ENCODE measurements at places on chromosomes 4 and X.

DNA sequence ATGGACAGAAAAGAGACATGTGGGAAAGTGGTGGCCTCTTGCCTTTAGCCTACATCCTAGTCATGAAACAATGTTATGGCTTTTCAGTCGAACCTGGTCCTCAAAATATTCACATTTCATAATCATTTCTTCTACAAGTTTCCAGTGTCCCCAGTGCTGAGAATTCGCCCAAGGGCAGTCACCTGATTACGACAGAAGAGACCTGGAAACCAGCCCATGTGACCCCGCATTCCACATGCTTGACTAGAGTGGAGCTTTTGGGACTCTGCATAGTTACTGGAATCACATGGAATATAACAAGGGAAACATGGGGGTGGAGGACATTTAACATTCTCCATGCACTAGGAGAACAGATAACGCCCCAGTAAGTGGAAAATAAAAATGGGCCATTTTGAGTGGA is 100.1 kb downstream of the PPARGC1A start:
- DNase-seq = peak; percentile 87

DNA sequence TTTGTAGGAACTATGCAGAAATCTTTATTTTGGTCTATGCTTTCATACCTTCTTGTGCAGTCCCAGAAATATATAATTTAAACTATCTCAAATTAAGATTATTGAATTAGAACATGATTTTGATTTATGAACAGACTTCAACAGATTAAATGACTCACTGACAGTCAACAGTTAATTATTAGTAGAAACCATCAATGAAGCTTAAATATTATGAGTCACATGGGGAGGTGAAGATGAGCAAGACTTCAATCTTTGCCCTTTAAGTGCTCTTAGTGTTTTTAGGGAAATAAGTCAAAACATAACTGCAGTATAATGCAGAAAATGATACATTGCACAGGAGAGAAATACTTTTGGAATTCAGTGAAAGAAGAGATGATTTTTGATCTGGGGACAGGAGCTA is 81.5 kb upstream of the BMP3 start:
- no peak for DNase-seq

DNA sequence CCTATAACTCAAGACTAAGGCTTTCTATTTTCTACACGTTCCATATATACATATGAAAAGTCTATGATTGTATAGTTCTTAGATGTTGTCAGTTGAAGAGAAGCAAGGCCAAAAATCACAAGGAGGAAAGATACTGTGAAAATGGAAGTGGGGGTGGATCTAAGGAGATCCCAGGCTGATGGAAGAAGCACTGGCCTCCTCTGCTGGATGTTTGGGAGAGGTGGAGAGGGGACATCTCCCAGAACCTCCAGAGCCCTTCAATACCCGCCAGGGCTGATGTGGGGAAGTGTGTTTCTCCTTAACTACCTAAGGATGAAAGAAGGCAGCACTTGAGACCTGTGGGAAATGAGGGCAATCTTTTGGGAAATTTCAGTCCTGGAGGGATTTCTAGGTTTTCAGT is 67.4 kb downstream of the RASGEF1B start:
- no peak for DNase-seq

DNA sequence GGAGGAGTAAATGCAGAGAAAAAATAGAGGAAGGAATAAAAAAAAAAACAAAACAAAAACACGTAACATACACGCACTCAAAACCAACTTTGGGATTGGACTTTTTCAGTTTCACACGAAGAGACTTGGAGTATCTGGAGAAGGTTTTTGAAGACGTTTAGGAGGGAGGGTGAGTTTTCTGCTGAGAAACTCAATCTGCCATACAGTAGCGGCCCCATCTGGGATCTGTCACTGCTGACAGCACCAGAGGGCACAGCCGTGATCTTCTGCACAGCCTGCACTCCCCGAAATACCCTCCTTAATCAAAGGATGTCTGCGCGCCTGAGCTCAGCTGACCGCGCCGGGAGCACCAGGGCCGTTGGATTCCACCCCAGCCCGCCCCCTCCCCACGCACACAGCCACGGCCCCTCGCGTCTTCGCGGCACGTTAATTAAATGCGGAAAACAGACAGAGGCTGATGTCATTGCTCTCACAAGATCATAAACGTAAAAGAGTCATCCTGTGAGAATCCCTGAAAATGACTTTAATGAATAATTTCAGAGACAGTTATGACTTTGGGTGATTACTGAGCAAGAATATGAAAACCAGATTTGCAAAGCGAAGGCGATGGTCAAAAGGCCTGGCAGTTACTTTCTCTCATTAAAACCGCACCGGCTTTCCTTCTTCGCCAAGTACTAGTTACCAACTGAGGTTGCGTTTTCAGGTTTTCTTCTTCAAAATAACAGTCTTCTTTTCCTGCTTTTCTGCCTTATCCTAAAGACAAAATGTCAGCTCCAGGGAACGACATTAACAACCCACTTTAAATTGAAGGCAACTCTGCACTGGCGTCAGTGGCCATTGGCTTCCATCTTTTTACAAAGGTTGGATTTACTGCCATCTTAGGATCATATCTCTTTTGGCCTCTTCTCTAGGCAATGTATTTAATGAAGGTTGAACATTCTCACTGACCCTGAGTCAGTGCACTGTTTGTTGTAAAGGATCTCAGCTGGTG is 10.6 kb downstream of the HAND2 start:
- peak; percentile 40 for DNase-seq

DNA sequence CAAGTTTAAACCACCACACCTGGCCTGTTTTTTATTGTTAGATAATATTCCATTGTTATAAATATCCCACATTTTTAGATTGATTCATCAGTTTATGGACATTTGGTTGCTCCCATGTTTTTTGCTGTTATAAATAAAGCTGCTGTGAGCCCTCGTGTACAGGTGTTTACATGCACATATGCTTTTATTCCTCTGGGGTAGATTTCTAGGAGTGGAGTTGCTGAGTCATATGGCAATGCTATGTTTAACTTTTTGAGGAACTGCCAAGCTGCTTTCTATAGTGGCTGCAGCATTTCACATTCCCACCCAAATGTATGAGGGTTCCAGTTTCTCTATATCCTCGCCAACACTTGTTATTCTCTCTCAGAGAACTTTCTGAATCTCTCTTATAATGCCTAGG is 90.5 kb downstream of the TBL1X start:
- no peak for DNase-seq

DNA sequence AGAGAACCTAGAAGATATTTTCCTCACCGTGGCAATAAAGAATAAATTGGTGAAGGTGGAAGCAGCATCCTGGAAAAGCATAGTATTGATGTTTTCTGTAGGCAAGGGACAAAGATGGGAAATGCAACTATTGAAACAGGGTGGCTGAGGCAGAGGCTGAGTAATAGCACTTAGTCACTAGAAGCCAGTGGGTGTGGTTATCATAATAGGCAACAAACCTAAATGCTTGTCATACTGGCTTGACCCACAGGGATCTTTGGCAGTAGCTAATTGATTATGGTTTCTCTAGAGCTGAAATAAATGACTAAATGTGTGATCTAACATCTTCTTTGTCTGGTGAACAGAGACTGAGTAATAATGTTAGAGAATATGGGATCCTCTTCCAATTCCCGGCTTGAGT is 353.6 kb upstream of the RPS6KA3 start:
- DNase-seq = peak; percentile 79

DNA sequence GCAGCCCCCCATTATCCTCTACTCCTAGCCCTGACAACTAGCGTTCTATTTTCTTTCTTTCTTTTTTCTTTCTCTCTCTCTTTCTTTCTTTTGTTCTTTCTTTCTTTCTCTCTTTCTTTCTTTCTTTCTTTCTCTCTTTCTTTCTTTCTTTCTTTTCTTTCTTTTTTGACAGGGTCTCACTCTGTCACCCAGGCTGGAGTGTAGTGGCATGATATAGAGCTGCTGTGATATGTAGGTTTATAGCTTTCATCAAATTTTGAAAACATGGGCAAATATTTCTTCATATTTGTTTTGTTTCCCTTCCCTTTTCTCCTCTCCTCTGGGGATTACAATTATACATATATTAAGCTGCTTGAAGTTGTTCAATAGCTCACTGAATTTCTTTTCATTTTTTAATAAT is 39.1 kb upstream of the LONRF3 start:
- DNase-seq = no peak

DNA sequence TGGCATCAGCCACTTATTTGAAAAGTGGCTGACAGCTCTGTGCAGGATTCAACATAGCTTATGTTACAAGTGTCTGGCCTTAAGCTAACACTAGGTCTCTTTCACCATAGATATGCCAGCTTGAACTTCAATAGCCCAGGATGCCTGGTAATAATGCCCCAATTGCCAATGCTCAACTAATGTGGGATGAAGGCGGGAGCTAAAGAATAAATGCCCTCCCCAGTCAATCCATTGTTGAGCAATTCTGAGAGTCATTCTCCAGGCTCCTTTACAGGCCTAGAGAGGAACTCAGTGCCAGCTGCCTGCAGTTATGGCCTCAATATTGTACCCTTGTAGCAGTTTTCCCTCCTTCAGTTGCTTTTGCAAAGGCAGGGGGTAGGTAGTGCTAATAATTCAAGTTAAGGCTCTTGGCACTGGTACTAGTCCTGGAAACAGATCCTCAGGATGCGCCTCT is 460.2 kb downstream of the GABRG1 start:
- no peak for DNase-seq

DNA sequence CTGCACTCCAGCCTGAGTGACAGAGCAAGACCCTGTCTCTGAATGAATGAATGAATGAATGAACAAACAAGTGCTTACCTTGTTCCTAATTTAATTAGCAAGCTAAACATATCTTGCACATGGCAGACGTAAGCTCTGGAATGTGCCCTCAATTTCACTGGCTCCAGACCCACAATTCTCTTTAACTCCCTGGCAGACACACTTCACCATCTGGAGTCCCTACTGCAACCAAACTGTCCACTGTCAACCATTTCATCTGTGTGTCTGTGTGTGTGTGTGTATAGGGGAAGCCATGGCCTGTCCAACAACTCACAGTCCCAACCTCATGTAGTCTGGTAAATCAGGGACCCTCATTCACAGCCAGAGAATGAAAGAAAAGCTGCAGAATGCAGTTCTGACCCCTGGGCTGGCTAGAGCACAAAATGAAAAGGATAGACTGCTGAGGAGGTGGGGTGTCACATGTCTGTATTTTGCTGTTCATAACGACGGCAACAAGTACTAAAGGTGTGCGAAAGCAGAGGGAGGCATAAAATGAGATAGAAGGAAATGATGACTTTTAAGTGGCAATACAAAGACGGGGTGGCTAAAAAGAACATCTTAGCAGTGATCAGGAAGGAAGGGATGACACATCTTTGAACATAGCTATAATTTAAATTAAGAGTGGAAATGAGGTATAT is 114.1 kb downstream of the TSPAN5 start:
- DNase-seq = peak; percentile 18

DNA sequence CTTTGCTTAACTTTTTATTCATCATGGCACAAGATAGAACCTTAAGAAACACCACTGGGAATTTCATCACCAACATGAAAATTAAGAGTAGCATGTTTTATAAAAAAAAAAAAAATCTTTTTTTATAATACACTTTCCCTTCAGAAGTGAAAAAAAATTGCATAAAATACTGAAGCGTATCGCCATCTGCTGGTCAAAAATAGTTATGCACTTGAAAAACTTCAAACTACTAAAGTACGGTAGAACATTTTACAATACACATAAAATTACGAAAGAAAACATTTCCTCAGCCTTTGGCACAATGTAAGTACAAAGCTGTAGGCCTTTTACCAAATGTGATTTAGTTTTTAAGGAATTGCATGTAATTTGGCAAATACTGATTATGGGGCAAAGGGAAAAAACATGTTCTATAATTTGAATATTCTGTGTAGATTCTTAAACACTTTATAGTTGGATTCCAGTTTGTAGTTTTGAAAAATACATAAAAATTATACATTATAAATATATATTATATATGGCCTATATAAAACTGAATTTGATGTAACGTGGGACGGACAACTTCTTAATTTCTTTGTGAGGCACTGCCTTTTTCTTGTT is 26.5 kb downstream of the HCCS start:
- peak; percentile 63 for DNase-seq

DNA sequence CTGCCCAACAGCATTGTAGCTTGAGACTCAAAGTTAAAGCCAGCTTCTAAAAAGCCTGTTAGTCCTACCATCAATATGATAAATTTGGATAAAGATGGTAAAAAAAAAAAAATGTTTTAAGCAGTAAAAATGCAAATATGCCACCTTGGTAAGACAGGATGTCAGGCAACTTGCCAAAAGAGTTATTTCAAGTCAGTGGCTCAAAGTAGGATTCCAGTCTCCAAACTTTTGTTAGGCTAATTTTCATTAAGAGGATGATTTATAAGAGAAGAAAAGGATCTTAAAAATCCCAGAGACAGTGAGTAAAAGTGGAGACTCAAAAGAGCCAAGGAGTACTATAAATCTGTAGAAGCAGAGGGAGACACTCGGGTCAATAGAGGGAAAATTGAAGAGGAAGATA is 47.5 kb downstream of the GASK1B start:
- no peak for DNase-seq

GRCh38 chr4:23171976-23172375 is 479.2 kb downstream of the GBA3 start:
- DNase-seq = peak; percentile 7

DNA sequence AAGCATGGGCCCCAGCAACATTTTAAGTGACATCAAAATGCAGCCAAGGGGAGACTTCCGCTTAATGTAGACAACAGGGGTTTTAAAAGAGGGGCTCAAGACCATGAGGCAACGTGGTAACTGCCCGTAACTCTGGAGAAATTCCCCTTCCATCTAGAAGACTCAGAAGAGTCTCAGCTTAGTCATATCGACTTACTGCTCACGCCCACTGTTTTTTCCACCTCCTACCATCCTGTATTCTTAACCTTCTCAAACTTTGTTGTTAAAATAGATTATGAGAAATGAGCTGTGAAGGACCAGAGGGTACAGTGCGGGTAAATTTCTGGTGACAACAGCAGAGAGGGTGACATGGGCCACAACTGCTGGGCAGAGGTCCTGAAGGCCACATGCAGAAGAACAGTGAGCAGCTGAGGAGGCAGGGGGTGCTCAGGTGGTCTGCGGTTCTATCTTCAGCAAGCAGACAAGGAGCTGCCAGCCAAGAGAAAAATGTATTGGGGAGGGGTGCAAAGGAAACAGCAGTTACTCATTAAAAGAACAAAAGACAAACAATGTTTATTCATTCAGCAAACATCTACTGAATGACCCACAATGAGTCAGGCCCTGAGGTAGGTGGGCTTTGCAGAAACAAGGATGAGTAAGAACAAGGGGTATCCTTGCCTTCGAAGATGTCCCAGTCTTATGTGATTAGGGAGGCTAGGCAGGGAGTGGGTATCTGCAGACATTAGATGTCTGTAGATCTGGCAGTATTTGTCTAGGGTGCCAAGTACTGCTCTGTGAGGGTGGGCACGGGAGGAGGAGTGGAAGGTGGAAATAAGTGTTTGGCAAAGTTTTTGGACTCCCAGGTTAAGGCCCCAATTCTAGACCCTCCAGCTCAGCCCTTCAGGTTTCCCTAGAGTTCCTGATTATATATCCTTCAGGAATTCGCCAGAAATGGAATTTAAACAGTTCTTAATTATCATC is 175.3 kb downstream of the TSPAN5 start:
- peak; percentile 42 for DNase-seq

GRCh38 chrX:49039598-49040375 is 3.4 kb downstream of the TFE3 start:
- peak; percentile 92 for DNase-seq

GRCh38 chr4:81796790-81797528 is 325.3 kb upstream of the RASGEF1B start:
- no peak for DNase-seq

Data from AG10803 (cell line).